ENCODE measurements at places on chromosomes 5 and 9.

GRCh38 chr9:18554244-18554643 lies 80.3 kb downstream of the ADAMTSL1 start:
- no peak for DNase-seq

DNA sequence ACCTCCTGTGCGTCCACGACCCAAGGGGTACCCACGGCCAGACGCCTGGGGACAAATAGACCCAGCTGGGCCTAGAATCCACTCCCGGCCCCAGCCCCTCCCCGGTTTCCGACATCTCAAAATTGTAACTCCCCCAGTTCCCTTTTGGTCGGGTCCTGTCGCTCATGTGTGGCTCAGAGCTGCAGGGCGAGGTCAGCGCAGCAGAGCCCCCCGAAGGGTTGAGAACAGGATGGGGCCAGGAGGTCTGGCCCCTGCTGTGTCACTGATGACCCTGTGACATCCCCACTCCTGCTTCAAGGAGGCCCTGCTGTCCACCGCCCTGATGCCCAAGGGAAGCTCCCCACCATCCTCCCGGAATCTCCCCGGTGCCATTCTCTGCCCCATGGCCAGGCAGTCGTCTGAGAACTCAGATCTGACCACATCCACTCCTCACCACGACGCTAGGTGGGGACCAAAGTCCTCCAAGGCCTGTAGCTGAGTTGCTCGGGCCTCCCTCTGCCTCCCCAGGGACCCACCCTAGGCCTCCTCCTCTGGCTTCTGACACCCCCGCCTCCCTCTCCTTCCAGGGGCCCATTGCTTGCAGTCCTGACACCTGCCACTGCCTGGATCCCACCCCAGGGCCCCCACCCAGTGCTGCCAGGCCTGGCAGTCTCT lies 3.9 kb downstream of the SLC9A3 start:
- no peak for DNase-seq

DNA sequence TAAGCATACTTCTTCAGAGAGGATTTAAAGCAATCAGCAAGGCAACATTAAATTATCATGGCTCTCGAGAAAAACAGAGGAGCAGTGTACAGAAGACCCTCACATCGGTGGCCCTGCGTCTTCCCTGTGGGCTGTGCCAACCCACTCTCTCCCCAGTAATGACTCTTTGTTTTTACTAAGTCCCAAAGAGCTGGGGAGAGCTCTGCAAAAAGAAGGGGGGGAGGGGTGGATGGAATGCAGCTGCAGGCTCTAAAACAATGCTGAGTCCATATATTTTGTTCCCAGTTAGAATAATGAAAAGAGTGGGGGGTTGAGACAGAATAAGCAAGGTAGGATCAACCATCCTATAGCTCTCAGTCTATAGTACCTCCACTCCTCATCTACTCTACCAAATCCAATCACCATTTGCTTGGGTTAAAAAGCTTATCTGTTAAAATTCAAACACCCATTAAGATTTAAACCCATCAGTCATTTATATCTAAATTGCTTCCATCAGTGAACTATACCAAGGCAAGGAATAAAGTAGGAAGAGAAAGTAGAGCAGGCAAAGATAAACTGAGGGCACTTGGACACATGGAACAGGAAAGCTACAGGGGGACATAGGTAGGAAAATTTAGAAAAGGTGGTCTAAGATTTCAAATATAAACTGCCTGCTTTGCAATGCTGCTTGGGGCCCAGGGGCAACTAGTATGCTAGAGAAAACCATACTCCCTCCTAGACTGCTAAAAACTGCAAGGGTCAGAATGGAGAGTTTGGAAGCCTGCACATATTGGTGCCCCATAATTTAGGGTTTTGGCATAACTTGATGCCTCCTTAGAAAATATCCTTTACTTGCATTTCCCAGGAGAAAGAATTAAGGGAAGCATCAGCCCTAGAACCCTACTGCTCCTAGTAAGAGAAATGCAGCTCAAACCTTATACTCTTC lies 20.6 kb downstream of the ELL2 start:
- DNase-seq, result no peak

DNA sequence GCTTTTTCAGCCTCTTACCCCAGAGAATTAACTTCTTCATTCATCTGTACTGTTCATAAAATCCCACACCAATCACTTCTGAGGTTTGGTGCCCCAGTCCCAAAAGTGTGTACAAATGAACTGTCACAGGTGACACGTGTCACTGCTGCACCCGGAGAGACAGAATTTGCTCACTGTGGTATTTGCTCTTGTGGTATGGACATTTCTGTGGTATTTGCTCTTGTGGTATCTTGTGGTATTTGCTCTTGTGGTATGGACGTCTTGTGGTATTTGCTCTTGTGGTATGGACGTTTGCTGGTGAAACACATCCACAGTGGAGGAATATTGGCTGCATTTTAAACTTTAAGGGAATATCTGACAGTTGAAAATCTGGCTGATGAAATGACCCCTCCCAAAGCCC lies 214.9 kb upstream of the DAP start:
- no peak for DNase-seq

GRCh38 chr9:93258818-93259489 lies 75.0 kb downstream of the WNK2 start:
- DNase-seq, result no peak

DNA sequence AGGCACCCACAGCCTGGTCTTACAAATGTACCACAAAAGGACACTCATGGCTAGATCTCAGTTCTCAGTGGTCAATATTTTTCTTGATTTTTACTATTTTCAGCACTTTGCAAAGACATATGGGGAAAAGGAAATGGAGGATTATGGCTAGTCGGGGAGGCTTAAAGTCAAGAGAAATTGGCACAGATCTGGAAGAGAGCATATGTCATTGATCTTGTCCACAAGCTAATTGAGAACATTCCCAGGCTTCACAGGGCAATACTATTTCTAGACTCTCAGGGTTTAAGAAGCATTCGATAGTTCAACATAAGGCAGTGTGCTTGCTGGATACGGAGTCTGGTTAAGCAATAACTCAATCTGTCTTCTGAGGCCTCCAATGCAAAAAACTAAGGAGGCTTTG lies 285.8 kb downstream of the ZNF608 start:
- DNase-seq, result no peak

GRCh38 chr5:68817632-68818031 lies 276.2 kb upstream of the SLC30A5 start:
- DNase-seq, result no peak

- DNase-seq, result no peak
Measured at GRCh38 chr9:98565152-98566135, 143.3 kb downstream of the GABBR2 start.

- DNase-seq, result peak; percentile 15
Measured at GRCh38 chr9:101578378-101578777, 16.4 kb downstream of the PPP3R2 start.

- DNase-seq, result no peak
Measured at GRCh38 chr5:111706345-111706744, 50.6 kb downstream of the NREP start.

DNA sequence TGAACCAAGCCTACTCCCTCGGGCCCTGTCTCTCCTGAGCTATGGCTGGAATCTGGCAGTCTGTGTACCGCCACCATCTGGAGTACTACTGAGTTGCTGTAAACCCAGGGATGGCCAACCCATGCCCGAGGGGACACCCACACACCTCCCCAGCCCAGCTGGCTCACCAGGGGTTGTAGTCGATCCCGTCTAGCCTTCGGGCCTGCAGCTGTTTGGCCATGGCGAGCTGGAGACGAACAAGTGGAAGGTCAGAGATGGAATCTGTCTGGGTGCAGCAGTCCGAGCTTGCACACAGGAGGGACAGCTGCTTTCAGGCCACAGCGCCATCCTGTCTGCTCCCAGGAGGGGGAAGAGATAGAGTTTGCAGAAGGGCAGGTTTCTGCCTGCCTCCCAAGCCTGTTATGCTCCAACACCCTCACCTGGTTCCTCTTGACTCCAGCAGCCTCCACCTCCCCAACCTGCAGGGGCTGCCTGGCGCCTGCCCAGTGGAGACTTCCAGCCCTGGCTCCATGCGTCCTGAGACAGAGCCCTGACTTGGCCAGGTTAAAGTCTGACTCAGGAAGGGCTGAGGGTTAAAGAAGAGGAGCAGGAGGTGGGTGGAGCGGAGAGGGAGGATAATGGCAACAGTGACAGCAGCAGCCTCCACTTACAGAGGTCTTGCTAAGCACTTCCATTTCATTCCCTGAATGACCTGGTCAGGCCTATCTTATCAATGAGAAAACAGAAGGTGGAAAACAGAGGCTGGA lies 15.8 kb upstream of the SPOUT1 start:
- DNase-seq, result no peak

GRCh38 chr5:79225026-79225425 lies 10.9 kb upstream of the JMY start:
- no peak for DNase-seq

DNA sequence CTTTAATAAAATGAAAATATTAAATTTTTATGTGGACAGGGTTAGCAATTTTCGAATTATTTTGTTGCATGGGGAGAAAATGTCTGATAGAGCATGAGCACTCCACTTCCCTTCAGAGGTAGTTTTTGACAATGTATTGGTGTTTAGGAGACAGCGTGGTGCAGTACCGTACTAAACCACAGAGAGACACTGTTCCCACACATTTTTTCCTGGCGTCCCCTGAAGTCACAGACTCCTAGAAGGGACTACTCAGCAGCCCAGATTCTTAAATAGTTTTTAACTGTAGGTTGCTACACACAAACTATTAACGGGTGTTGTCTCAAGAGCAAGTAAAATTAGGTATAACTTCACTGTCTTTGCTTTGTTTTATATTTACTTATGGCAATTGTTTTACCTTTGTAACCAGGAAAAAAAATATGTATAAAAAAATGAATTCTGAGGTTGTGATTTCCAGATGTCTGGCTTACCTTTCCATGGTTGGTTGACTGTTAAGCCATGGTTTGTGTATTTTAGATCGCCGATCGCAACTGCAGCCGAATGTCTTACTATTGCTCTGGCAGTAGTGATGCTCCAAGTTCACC lies 171.2 kb downstream of the DOCK8 start:
- DNase-seq, result peak; percentile 79

DNA sequence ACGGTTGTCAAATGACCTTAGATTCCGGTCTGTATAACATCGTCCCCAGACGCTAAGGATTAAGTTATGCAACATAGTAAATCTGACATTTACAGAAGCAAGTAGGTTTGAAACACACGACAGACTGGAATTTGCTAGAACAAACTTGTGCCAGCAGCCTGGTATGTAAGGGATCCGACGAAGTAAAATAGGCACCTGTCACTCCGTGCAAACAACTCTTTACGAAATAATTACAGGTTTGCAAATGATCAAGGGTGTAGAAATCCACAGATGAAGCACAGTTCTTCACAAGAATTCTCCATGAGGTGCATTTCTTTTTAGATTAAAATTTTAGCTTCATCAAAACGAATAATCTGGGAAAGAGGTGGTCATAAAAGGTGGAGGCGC lies 508 bp downstream of the MOCS2 start:
- no peak for DNase-seq

All from NAMALWA (cell line).